ENCODE measurements at places on chromosomes 3 and 15.

DNA sequence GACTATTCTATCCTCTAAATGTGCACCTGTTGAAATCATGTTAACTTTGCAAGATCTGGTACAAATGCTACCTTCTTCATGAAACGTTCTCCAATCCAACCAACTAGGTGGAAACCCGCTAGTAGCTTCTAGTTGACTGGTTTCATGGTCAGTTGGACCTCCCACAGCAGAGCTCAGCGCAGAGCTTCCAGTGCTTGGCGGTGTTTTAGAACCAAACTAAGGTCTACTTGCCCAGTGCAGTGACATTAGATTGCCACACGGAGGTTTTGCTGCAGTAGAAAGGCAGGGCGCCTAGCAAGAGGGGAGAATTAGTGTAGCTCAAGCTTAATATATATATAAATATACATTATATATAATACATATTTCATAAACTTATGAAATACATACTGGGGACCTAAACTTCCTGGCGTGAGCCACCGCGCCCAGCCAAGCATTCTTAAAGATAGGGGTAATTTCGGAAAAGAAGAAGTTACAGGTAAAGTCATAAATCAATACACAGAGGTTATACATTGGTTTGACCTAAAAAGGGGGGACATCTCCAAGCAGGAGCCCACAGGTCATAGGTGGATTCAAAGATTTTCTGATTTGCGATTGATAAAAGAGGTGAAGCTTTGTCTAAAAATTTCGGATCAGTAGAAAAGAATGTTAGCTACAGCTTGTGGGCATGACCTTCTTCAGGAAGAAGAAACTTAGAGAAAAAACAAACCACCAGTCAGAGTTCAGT, 2.1 kb upstream of the OXSR1 start:
- no peak for DNase-seq

DNA sequence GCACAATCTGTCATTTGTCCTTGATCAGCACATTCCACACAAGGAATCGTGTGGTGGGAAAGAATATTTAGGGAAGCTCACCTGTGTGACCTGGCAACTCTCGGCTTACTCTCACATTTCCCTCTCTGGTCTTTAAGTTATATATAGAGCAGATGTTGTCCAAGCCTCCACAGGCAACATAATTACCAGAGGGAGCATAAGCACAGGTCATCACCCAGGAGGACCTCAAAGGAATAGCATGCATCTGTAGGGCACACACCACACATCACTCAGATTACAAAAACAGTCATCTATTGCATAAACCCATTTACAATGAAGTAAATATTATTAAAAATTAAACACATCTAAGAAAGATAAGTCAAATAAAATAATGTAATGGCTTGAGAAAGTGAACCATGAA, 36.5 kb downstream of the GNB4 start:
- no peak for DNase-seq

DNA sequence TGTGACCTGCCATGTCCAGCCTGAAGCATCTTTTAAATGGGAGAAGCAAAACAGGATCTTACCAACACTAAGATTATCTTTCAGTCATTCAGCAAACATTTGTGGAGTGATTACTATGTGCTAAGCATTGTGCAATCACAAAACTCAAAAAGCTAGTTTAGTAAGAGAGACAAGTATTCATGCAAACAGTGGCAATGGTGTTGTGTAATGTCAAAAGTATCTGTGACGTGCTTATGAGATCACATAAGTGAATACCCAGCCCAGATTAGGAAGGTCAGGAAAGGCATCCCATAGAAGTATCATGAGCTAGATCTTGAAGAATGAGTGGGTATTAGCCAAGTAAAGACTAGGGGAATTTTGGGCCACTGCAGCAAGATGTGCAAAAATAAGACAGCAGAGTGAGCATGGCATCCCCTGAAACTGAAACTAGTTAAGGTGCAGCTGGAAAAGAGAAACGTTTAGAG, 32.1 kb downstream of the SEC62 start:
- no peak for DNase-seq

GRCh38 chr3:172987273-172987672, 153.8 kb downstream of the SPATA16 start:
- no peak for DNase-seq

DNA sequence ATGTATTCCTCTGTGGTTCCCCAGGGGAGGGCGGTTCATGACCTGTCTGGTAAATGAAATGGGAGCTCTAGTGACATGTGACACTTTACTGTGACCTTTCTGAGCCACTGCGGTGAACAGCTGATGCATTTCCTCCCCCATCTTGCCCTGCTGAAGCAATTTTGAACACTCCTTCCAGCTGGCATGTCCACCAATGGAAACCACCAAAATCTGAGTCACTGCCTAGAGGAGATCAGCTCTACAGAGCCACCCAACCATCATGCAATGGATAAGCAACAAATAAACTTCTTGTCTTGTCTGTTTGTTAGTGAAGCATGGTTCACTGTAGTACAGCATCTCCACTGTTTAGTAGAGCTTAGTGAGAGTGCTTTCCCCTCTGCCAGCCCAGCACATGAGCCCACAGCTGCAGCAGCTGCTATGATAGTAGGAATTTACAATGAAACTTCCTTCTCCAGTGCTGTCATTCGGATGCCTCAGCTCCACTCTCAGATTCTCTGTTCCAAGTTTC, 479.4 kb downstream of the NTRK3 start:
- no peak for DNase-seq

GRCh38 chr3:15052335-15053242, 12.5 kb downstream of the MRPS25 start:
- DNase-seq: no peak

DNA sequence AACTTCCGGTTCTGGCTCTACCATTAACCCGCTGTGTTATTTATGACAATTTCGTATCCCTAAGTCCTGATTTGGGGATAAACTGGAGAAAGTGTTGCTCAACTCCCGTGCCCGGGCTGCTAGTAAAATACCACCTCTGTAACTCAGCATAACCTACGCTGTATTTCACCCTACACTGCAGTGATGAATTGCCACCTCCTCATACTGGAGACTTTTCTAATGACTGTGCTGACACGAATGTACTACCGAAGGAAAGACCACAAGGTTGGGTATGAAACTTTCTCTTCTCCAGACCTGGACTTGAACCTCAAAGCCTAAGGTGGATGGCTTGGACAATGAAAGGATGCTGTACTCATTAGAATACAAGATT, 16.5 kb downstream of the SLC51A start:
- DNase-seq: no peak

GRCh38 chr3:133237380-133237779, 162.5 kb upstream of the BFSP2 start:
- DNase-seq: no peak

- no peak for DNase-seq
Observed at GRCh38 chr3:132286035-132286434, 31.2 kb upstream of the ACP3 start.

GRCh38 chr3:39577541-39577940, 110.1 kb downstream of the MOBP start:
- DNase-seq: no peak

GRCh38 chr3:129890125-129890524, 3.4 kb downstream of the TMCC1 start:
- DNase-seq: no peak

DNA sequence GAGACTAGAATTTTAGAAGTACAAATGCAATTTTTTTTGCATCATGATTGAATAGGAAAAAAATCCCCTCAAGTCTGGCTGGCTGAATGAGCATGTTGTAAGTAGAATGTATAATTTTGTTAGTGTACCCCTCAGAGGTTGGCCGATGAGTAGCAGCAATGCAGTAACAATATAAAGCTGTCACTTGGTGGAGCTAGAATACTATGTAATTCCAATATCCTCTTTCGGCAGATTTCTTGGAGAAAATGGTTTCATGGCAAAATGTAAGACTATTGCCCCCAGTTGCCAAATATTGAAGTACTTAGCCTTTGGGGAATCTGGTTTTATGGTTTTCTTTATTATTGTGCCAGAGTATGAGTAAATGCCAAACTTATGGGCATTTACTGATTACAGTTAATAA, 39.8 kb upstream of the SGO1 start:
- no peak for DNase-seq

- DNase-seq: no peak
Observed at GRCh38 chr3:112767177-112767576, 79.5 kb downstream of the CD200R1L start.

DNA sequence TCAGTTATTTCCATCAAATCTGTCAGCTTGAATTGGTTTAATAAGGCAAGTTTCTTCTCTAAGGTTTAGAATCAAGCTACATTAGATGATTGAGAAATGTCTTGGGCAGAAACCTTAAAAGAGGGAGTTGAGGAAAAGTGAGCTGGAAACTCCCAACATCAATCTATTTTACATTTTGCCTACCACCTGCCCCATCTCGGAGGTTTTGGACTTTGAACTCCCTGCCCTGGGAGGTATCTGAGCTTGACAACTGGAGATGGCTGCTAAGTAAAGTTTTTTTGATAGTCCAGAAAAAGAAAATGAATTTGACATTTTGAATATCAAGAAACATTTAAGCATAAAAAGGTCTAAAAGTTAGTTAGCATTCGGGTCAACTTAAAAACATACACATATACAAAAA, 234.2 kb downstream of the NFKBIZ start:
- DNase-seq: no peak

DNA sequence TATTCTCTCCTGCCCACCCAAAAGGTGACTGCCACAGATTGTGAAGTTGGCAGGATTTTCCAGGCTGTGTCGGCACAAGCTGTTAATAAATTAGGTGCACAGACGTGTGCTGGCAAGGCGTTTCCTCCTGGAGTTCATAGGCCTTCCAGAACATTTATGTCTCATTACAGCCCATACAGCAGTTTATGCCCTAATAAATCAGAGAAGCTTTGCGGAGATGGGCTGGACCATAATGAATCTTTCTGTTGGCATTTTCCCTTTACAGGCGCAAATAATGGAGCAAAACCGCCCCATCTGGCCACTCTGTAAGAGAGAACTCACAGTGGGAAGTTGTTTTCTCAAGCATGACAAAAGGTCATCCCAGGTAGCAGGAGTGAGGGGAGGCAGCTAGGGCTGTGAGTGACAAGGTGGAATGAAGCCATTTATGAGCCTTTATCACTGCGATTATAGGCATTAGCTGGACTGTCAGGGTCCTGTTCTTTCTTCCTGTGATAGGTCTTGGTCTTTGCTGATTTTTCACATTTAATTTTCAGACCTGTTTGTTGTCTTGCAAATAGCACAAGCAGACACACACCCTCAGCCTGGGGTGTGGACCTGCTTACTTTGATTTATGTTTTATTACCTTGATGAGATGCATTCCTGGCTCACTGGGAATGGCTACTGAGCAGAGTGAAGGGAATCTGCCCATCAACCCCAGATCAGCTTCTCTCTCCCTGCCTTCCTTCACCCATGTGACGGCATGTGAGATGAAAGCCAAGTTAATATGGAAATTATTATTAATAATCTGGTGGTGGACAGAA, 257.5 kb downstream of the LRTM1 start:
- no peak for DNase-seq

- DNase-seq: no peak
Observed at GRCh38 chr3:40930131-40930538, 269.2 kb upstream of the CTNNB1 start.

- DNase-seq: no peak
Observed at GRCh38 chr3:111164621-111165020, 93.0 kb downstream of the NECTIN3 start.

DNA sequence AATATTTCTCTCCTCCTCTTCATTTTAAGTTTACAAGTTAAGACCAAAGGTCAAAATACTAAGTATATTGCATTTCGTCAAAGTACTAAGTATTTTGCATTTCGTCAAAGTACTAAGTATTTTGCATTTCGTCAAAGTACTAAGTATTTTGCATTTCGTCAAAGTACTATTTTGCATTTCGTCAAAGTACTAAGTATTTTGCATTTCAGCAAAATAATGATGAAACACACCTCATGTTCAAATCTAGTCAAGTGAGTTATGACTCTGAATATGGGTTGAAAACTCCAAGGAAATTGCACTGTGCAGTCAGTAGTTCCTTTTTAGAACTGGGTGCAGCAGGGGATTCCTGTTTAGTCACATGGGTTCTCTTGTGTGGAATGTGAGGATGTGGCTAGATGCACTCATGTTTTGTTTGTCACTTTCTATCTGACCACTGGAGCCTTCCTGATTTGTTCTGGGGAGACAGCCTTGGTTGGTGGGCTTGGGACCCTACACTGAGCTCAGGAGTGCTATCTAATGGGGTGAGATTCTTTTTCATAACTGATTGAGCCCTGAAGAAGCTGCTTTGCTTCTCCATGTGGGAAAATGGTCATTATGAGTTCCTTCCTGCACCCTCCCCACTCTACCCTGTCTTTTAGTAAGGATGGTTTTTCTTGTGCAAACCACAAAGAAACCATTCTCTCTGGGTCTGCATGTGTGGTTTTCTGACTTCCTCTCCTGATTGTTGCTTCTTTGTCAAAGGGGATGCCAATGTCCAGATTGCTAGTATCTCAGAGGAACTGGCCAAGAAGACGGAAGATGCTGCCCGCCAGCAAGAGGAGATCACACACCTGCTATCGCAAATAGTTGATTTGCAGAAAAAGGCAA, 73.4 kb downstream of the CCK start:
- DNase-seq: no peak

DNA sequence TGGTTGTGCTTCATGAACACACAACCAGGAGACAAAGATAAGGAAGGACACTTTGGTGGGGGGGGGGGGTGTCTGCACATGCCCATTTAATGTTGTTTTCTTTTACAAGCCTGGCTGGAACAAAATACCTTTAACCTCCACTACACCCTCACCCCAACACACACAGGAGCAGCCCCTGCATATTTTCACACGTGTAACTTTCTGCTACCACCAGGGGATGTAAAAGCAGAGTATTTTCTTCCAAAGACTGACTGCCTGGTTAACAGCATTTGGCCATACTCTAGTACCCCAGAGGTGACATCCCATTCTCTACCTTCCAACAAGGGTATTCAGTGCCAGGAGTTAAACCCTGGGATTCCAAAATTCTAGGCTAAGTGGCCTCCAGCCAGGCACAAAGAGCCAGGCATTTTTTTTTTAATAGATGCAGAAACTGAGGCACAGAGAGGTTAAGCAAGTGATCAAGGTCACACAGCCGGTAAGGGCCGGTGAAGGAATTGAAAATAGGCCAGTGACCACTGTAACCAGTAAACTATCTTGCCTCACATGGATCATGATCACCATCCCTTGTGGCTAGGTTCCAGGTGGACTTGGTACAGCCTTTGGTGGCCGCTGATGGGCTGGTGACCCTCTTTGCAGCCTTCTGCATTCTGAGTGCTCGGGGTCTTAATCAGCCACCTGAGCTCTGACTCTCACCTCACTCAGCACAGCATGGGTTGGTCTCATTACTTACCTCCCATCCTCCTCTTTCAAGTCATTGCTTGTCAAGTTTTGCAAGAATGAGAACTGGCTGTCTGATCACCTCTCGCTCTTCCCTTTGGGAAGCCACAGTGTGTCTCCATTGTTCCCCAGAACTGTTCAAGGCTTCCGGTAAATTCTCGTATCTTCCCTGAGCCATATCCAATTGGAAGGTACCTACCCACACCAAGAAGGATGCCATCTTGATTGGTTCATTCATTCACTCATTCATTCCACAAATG, 20.4 kb downstream of the MAGI1 start:
- DNase-seq: no peak

GRCh38 chr3:136250903-136251460, 842 bp downstream of the PCCB start:
- no peak for DNase-seq
